ENCODE measurements at places on chromosomes 6 and 20.

DNA sequence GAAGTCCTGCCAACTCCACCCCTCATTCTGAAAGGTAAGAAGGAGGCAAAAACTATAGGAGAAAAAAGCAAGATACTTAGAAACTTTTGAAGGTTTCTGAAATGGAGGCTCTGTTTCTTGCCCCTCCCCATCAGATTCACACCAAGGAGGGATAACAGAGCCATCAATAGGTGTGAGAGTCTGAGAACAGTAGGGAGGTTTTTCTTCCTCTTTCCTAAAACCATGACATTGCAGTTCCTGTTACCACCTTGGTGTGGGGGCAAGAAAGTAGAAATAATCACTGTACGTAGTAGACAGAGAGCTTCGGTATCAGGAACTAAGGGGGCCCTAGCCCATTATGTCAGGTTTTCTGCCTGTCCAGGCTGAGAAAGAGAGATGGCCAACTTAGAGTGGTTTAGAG is 333.3 kb upstream of the SYNCRIP start:
- no peak for DNase-seq

DNA sequence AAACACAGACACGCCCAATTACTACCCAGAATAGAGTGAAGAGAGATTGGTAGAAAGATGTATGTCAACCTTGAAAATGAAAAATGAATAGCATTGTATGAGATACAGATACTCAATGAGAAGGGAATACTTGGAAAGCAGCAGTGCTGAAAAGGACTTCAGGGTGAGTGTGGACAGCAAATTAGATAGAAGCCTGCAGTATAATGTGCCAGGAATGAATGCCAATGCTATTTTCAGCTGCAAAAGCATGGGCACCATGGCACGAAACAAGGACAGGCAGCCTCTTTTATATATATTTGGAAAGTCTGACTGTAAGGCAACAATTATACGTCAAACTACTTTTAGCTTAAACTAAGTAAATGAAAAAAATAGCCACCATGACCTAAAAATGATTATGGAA is 118.2 kb downstream of the PTCHD4 start:
- DNase-seq, result no peak

DNA sequence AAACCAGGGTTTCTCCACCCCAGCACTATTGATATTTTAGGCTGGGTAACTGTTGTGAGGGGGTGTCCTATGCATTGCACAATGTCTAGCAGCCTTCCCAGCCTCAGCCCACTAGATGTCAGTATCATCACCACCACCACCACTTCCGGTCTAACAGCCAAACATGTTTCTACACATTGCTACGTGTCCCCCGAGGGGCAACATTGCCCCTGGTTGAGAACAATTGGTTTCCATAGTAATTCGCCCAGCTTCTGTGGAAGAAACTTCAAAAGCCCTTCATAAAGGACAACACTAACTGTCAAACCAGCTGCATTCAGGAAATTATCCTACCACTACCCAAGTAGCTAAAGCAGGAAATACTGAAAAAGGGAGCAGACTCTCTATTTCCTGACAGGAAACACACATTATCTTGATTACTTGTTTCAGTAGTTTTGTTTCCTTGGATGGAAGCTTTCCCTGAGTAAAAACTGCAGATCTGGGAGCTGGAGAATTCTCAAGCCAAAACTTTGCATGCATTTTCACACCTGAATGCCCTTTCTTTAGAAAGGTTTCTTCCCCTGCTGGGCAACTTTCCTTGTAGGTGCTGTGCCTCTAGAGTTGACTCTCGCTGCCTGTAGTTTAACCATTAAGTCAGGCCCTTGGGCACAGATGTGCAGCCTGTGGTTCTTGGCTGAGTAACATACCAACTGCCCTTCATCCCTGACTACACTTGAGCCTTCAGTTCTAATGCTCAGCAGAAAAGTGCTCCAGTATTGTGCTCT is 23.6 kb downstream of the PKHD1 start:
- peak; percentile 59 for DNase-seq

DNA sequence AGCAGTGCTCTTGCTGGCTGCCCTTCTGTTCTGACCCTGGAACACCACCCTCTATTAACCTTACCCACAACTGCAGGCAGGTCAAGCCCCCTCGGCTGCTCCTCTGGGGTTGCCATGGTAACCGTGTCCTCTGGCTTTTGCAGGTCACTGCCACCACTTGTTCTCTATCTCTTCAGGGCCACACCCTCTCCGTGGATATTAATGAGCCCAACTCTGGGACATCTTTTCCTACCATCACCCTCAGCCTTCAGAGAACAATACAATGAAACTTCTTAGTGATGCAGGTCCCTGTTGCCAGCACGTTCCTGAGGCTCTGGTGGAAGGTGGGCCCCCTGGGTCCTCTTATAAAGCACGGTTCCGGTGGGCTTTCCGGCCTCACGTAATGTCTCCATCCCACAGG is 30.8 kb upstream of the MICB start:
- DNase-seq, result no peak

DNA sequence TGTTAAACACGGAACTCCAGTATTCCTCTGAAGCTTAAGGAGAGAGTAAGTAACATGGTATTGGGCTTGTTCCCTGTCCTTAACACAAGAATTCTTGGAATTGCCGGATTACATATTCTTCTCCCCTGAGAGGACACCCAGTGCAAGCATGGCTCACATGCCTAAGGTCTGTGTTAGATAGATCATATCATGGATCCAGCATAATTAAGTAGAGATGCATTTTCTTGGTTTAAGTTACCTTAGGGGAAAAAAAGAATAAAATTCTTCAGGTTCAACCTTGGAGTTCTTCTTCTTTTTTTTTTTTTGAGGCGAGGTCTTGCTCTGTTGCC is 53.9 kb downstream of the AKAP12 start:
- DNase-seq, result no peak

Data from activated CD4-positive, alpha-beta T cell treated with anti-CD3 and anti-CD28 coated beads, Interleukin-2, amount 50 U/mL, for 16 hours (primary cell).